LHCN-M2 (cell line): ENCODE measurements at places on chromosomes 16 and 17. TPM values are rescaled to one million over a fixed set of nuclear protein-coding genes. Genes with fewer than 3 reads are reported as not detected.

The ADAD2 gene
- not detected in 2 replicates for total RNA-seq

The MAZ gene
- 126 and 147 TPM in 2 replicates for total RNA-seq

The HOXB7 gene
- 26.9 and 37.3 TPM in 2 replicates for total RNA-seq

The RCVRN gene
- not detected in 2 replicates for total RNA-seq

The TP53TG3F gene
- total RNA-seq: not detected in 2 replicates

The NEUROD2 gene
- total RNA-seq: not detected in 2 replicates

The SDR42E2 gene
- total RNA-seq: not detected in 2 replicates

The PMFBP1 gene
- 0.06 and 0.11 TPM in 2 replicates for total RNA-seq

The NLK gene
- 12.0 and 15.4 TPM in 2 replicates for total RNA-seq

The PRSS33 gene
- not detected in 2 replicates for total RNA-seq

The CCDC78 gene
- 5.1 and 7.0 TPM in 2 replicates for total RNA-seq

The RARA gene
- total RNA-seq: 24.2 and 29.6 TPM in 2 replicates

The ZNF205 gene
- total RNA-seq: 17.0 and 19.2 TPM in 2 replicates

The SLC6A2 gene
- total RNA-seq: not detected in 2 replicates

The IL17C gene
- not detected in 2 replicates for total RNA-seq

The GAST gene
- not detected in 2 replicates for total RNA-seq

The HOXB8 gene
- total RNA-seq: 22.9 and 23.5 TPM in 2 replicates

The WSCD1 gene
- total RNA-seq: 3.7 and 4.0 TPM in 2 replicates

The ZP2 gene
- total RNA-seq: not detected in 2 replicates

The ACSF3 gene
- 18.3 and 18.9 TPM in 2 replicates for total RNA-seq

The SLC46A1 gene
- 1.0 and 1.2 TPM in 2 replicates for total RNA-seq

The CDC6 gene
- 43.2 and 46.6 TPM in 2 replicates for total RNA-seq

The TRAP1 gene
- 56.0 and 63.1 TPM in 2 replicates for total RNA-seq

The MT1A gene
- 2.4 and 4.2 TPM in 2 replicates for total RNA-seq

The C1QTNF1 gene
- total RNA-seq: 5.7 and 6.7 TPM in 2 replicates
